ENCODE measurements at places on chromosomes 1 and 21. TPM values are rescaled to one million over a fixed set of nuclear protein-coding genes. Genes with fewer than 3 reads are reported as not detected.

Gene MAP3K21
- total RNA-seq, result 69.3 TPM

Gene FLG2
- not detected for total RNA-seq

Gene FCGR1A
- not detected for total RNA-seq

Gene PTGS2
- total RNA-seq, result 7.3 TPM

Gene APOBEC4
- 0.14 TPM for total RNA-seq

Gene KANK4
- 1.2 TPM for total RNA-seq

Gene SLC16A4
- total RNA-seq, result not detected

Gene HRNR
- not detected for total RNA-seq

Gene ILDR2
- total RNA-seq, result 1.9 TPM

Gene PALMD
- 3.0 TPM for total RNA-seq

Gene ZNF683
- not detected for total RNA-seq

Gene PSMB4
- total RNA-seq, result 111 TPM

DNA sequence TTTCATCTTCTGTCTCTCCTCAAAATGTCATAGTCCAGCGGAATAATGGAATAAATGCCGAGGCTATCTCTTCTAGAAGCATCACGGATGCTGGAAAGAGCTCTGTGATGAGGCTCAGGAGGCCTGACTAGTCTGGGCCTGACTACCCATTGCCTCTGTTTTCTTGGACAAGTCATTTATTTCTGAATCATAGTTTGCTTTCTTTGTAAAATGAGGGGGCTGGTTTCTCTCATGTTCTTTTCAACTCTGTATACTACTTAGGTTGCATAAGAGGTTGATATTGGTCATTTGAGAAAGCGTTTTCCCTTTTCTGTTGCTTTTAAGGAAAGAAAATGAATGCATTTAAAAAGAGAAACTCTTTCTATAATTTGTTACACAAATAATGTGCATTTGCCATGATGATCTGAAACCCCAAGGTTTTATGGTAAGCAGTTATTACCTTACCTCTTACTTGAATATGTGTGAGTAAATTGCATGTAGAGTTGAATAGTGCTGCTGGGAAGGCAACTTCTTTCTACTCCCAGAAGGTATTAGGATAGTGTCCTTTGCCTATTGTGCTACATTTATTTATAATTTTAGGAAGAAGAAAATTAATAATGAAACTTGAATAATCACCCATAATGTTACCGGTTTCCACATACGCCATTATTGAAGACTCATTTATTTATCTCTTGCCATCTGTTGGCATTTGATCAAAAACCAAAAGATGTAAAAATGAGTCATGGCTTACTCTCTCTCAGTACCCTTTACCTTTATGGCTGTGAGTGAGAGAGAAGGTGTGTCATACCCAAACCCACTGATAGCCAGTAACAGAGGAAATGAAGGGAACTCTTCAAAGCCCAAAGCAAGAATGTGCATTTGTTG lies 179.1 kb downstream of the FASLG start:
- DNase-seq, result no peak

DNA sequence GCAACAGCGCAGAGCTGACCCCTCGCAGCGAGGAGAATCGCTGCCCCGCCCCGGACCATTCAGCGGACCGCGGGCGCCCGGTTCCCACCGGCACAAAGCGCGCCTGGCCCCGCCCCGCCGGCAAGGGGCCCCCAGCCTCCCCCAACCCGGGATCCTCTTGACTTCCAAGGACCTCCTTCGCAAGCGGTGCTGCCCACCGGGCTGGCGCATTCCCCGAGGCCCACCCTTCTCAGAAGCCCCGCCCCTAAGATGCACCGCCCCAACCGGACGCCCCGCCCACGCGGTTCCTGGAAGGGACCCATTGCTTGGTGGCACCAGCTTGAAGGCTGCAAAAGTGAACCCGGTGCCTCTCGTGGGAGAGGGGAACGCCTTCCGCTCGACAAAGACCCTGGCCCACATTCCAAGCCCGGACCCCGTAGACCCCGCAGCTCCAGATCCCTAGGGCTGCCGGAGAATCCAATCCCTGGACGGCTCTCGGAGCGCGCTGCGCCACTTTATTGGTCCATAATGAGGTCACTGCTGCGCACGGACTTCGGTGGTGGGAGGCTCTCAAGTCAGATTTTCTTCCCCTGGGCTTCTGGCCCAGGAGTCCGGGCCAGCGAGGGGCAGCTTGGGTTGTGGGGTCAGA lies 2.0 kb downstream of the HES3 start:
- DNase-seq, result peak; percentile 41

GRCh38 chr1:26945728-26946127 lies 14.5 kb downstream of the KDF1 start:
- peak; percentile 84 for DNase-seq

DNA sequence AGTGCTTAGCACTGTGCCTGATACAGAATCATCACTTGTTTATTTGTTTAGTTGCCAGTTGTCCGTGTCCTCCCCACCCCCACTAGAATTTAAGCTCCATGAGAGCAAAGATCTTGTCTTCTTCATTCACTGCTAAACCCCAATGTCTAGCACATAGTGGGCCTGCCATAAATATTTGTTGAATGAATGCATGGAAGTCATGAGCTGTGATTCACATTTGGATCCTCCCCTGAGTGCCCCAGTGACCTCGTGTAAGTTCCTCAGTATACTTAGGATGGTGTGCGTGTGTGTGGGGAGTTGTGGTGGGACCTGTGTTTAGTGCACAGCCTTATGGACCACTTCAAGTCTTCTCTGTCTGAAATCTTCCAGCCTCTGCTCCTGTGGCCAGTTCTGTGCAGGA lies 23.1 kb downstream of the IER5 start:
- no peak for DNase-seq

GRCh38 chr1:29352719-29353420 lies 116.5 kb downstream of the PTPRU start:
- no peak for DNase-seq

DNA sequence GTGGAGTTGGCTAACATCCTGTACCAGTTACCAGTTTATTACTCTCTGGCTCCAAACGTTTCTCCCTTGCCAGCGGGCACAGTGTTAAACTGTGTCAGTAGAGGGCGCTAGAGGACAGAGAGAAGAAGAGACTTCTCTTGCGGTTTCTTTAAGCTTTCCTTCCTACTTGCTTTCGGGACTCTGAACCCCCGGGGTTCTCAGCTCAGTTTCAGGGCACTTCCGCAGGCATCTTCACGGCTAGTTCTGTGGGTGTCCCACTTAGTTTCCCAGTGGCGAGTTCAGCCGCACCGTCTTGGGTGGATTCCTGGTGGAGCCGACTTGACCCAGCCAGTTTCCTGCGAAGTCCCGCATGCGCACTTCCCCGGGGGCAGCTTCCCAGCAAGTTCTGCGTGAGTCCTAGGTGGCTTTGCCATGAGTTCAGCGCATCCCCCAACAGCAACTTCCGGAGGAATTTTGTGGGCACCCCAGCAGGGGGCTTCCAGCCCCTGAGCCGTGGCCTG lies 37.9 kb upstream of the BTG2 start:
- peak; percentile 90 for DNase-seq

- DNase-seq, result no peak
These were observed 104.6 kb downstream of the DIRAS3 start for GRCh38 chr1:67945733-67946374.

DNA sequence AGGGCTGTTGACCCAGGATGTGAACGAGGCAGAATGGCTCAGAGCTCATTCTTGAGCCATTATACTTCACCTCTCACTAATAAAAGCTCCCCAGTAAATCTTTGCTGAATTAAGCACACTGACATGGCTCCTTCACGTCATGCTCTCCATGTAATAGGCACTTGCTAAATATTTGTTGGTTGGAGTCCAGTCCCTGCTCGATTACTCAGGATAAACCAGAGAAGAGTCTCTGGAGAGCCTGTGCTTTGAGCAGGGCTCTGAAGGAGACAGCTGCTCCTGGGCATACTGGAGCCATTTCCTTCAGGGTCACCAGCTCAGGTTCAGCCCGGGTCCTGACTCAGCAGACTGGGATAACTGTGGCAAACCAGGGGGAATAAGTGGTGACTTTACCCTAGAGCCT lies 46.9 kb downstream of the HLX start:
- no peak for DNase-seq

DNA sequence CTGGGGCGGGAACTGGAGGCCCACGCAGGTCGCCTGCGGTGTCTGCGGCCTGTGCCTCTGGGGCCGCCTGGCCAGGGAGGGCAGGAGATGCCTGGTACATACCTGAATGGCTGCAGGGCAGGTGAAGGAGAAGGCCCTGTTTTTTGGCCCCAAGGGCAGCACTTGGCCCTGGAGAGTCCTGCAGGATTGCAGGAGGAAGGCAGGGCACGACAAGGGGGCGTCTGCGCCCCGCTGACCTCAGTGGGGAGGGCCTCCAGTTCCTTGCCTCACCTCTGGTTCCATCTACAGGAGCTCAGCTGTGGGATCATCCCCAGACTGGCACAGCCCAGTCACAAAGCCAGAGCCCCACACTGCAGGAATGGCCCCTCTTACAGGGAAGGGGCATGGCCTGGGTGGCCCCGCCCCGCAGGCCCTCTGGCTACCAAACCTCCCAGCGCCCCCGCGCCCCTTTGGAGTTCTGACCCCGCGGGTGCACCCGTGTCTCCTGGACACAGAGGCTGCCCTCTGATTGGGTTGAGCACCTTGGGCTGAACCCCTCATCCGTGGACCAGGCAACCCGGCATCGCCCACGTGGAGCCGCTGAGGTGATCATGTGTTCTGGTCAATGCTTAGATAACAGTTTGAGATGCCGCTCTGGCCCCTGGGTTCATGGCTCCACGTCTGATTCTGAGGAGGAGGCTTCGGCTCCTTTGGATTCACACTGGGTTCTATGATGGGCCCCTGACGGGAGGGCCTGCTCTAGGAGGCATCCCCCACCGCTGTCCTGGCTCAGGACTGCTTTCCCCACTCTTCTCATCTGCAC lies 1.3 kb upstream of the PEX10 start:
- peak; percentile 31 for DNase-seq

- DNase-seq, result no peak
These were observed 39.0 kb upstream of the RUNX3 start for GRCh38 chr1:24968941-24969585.

- no peak for DNase-seq
These were observed 480 bp upstream of the MIS18A start for GRCh38 chr21:32279377-32279680.

- no peak for DNase-seq
These were observed 21.8 kb downstream of the ELK4 start for GRCh38 chr1:205610036-205610435.

GRCh38 chr1:60130703-60131102 lies 57.1 kb upstream of the C1orf87 start:
- no peak for DNase-seq

DNA sequence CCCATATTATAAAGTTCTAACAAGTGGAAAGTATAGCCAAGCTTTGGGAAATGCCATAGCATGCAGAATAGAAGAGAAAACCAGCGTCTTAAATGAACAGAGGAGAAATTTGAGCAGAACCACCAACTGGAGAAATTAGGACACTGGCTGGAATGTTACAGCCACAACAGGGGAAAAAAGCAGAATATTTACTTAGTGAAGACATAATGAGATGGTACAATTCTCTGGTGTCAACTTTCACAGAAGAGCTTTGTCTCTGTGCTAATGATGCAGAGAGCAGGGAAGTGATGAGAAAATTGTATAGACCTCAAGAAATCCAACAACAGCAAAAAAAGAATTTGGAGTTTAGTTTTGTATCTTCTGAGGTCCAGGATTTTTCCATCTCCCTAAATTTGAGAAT lies 249.7 kb downstream of the KIF26B start:
- no peak for DNase-seq

DNA sequence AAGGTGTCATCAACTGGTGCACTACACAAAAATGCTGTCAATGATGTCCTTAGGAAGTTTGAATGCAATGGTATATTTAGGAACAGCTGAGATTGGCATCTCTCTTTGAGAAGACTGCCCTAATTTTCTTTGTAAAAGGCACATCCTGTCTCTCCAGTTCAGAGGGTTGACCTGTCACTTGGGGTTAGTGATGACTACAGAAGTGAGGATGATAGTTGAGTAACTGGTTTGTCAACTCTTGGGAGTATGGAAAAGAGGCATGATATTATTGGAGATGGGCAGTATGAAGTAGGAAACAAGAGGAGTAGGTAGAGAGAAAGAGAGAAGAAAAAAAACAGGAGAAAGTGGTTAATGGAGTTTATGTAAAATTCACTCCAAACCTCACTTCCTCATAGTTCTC lies 40.4 kb upstream of the PIGC start:
- no peak for DNase-seq

DNA sequence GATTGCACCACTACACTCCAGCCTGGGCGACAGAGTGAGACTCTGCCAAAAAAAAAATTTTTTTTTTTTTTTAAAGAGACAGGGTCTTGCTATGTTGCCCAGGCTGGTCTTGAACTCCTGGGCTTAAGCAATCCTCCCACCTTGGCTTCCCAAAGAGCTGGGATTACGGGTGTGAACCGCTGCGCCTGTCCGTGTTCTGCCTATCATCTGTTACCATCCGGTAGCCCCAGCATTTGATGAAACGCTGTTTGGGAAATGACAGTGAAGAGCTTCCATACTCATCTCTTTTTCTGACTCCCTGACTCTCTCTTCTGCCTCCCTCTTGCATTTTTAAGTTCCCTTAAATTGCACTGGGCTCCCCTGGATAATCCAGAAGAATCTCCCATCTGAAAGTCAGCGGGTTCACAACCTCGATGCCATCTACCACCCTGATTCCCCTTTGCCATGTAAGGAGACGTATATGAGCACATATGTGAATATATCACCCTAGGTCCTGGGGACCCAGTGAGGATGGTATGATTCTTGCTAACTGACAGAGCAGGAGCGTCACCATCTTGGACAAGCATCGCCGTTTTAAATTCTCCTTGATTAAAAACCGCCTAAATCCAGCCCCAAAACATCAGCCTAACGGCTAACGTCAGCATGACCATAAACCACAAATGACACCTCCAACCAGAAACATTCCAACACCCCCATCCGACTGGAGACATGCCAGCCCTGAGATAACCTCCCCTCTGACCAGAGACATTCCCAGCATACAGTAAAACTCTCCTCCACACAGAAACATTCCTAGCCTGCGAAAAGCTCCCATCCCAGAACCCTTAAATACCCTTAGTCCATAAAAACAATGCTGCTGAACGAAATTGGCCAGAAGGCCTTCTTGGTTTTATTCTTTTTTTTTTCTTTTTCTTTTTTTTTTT lies 12.4 kb downstream of the TNFRSF8 start:
- DNase-seq, result no peak

DNA sequence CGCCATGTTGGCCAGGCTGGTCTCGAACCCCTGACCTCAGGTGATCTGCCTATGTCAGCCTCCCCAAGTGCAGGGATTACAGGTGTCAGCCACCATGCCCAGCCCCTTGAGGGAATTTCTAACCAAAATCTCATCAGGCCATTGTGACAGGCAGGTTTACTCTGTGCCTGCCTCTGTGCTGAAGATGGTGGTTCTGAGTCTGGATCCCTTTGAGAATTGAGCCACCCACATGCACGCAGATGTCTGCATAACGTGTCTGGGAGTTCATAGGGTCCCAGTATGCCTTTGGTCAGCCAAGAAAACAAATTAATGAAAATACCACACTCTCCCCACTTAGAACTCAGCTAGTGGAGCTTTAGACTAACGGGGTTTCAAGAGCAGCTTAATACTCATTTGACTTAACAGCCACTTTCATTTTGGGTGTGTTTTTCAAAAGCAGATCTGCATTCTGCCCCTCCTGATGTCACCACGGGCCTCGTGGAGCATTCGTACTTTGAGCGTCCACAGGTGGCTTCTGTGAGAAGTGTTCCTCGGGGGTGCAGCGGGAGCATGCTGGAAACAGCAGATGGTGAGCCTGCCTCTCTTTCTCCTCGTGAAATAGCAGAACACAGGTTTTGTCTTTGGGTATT lies 45.3 kb downstream of the DIP2A start:
- no peak for DNase-seq

- DNase-seq, result no peak
These were observed 12.8 kb downstream of the SMAP2 start for GRCh38 chr1:40386359-40386723.
